ENCODE measurements at places on chromosomes 4 and X.

- DNase-seq = peak; percentile 32
Measured at GRCh38 chr4:148452970-148453369, 10.8 kb upstream of the NR3C2 start.

DNA sequence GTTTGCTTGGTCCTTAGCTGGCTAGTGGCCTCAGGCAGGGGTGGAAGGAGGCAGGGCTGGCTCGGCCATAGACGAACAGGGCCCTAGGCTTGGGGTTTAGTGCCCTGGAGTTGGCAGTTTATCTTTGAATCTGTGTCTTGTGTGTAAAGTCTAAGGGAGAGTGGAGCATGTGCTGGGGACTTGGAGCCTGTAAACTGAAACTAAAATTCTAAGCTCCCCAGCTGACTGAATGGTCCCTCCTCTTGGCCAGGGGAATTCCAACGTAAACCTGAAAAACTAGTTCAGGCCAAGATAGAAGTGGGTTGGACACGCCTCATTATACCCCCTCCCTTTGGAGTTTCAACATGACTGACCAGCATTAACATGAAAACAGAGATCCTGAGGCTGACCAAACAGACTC is 46.1 kb upstream of the GPR78 start:
- DNase-seq = no peak

- DNase-seq = no peak
Measured at GRCh38 chrX:48793935-48794334, 7.5 kb downstream of the GATA1 start.

DNA sequence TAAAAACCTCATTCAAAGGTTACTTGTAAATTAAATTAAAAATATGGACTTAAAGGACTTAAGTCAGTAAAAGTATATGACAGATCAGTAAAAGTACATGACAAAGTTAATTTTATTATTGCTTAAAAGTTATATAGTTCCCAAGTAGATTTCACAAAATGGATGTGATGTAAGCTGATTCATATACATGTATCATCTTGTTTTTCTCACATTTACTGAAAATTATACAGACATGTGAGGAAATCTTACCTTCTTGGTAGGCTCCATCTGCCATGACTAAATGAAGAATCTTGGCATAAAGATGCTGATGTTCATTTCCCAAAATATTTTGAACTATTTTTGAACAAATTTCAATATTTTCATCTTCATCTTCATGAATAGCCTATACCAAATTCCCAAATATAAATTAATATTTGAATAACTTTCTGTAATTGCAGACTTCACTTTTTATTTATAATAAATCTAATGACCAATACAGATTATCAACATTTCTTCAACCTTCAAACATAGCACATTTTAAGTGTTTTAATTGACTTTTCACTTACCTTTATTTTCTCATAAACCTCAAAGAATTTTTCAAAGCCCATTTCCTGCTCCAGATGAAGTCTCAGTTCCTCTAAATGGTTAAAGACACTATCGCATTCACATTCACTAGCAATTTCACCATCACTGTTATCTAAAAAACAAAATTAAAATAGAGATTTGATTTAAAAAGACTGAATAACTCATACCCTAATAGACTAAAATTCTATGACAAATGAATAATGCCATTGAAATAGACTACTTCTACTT is 129.4 kb upstream of the SH3RF1 start:
- DNase-seq = no peak

- no peak for DNase-seq
Measured at GRCh38 chr4:139234253-139234652, 45.8 kb downstream of the MGARP start.

DNA sequence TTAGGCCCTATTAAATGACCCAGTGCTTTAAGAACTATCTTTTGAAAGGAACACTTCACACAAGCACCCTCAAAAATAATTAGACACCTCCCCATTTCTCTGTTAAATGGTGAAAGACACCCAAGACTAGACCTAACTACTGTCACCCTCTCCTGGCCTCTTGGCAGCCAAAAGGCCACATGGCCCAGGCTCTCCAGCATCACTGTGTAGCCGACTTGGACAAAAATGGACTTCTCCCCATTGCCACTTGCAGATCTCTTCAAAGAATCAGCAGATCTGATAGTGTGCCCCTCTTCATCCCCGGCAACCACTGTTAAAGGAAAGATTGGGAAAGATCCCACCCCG is 2.0 kb downstream of the MID1IP1 start:
- DNase-seq = no peak

DNA sequence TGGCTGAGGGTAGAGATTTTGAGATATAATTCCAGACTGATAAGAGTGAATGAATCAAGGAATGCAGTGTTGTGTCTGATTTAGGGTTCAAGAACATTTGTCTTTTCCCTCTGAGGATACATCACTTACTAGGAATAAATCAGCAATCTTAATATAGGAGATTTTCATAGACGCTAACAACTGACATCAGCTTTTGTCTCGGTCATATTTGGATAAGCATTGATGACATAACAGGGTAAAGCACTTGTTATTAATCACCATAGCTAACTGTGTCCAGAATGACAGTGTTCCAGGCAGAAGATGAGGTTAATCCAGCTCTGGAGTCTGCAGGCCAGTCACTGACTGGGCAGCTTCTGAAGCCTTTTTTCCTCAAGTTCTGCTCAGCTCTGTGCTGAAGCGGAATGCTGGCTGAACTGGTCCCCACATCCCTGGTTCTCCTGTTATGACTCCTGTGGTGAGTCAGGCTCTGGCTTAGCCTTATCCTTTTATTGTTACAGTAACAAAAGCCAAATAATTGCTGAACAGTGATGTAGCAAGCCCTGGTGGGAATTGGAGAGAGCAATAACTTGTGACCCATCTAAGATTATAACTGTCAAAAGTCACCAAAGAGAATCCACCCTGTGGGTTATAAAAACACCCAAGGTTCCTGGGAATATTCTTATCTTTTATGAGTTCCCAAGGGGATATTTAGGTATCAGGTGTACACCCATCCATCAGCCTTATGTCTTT is 41.8 kb downstream of the FNIP2 start:
- DNase-seq = peak; percentile 62
